ACHN (cell line): ENCODE measurements at places on chromosomes 7 and 10.

GRCh38 chr10:60718886-60719285 lies 59.4 kb upstream of the CDK1 start:
- peak; percentile 15 for DNase-seq

GRCh38 chr7:156772725-156773124 lies 120.3 kb downstream of the LMBR1 start:
- no peak for DNase-seq

DNA sequence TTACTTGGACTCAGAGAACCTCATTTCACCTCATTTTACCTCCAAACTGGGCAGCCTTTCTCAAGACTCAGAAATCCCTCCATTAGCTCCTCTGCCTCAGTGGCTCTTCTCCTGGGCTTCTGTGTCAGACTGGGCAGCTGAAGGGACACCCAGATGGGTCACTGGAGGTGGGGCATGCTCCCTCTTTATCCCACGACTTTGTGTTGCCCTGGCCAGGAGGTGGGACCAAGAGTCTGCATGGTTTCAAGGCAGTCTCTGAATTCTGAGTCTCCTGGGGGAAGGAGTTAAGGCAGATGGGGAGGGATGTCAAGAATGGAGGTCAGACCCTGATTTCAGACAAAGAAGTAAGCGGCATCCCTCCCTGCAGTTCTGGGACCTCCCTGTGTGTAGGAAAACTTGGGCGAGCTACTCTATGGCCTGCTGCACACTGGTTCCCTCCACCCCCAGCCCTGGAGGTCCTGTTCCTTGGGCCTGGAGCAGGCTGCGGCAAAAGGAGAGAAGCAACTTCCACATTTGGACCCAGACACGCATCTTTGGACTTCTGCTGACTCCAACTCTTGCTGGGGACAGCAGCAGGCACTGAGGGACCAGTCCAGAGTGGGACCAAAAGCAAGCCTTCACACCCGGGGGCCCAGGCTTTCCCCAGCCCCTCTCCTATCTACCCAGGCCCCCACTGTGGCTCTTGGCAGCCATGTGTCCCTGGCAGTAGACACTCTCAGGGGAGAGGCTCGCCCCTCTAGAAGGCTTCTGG lies 10.8 kb downstream of the POLL start:
- no peak for DNase-seq

GRCh38 chr7:24882989-24883621 lies 96.9 kb downstream of the OSBPL3 start:
- no peak for DNase-seq

DNA sequence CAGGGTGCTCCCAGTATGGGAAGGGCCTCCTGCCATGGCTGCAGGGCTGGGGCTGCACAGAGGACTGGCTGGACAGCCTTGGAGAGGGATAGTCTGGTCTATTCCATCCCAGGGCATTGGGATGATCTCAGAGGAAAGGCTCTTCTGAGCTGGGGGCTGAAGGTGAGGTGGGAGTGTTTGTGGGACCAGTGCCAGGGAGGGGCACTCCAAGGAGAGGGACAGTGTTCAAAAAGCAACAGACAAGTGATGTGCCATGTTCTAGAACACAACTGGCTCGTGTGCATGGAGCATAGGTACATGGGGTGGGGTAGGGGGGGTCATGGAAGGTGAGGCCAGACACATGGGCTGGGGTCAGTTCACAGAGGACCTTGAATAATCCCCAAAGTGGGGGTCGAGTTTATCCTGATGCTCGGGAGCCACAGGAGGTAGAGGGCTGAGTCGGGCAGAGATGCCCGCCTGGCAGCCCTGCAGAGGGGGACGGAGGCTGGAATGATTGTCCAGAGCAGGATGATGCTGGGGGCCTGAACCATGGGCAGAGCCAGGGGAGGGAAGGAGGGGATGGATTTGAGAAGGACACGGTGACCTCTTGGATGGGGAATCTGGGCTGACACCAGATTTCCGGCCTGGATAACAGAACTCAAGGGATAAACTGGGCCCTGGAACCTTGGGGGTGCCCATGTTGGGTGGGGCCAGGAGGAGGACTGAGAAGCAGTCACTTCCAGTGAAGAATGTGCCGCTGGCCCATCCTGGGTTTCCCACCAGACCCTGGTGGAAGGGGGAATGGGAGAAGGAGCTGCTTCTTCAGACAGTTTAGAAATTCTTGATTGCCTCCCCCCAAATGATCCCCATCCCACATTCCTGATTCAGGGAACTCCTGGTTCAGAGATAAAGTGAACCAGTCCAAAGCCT lies 50.4 kb downstream of the NEURL1 start:
- DNase-seq = no peak

GRCh38 chr7:80510021-80510420 lies 1.8 kb downstream of the GNAT3 start:
- no peak for DNase-seq

GRCh38 chr7:100563809-100564400 lies 9.8 kb downstream of the SAP25 start:
- peak; percentile 77 for DNase-seq

- DNase-seq = no peak
Observed at GRCh38 chr7:132103718-132104117, 472.6 kb downstream of the PLXNA4 start.

DNA sequence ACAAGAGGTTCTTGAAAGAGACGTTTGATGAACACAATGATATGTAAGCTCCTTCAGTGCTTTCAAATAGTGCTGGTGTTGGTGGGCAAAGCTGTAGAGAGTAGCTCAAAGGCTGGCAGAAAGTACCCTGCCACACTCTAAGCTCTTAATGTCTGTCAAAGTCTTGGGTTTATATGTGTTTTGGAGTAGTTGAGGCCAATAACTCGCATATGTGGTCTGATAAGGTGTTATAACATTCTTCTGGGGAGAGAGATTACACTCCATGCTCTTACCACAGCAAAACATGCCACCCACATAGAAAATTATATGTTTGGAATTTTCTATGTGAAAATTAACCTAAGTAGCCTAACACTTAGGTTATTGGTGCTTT lies 30.8 kb upstream of the NME8 start:
- no peak for DNase-seq

DNA sequence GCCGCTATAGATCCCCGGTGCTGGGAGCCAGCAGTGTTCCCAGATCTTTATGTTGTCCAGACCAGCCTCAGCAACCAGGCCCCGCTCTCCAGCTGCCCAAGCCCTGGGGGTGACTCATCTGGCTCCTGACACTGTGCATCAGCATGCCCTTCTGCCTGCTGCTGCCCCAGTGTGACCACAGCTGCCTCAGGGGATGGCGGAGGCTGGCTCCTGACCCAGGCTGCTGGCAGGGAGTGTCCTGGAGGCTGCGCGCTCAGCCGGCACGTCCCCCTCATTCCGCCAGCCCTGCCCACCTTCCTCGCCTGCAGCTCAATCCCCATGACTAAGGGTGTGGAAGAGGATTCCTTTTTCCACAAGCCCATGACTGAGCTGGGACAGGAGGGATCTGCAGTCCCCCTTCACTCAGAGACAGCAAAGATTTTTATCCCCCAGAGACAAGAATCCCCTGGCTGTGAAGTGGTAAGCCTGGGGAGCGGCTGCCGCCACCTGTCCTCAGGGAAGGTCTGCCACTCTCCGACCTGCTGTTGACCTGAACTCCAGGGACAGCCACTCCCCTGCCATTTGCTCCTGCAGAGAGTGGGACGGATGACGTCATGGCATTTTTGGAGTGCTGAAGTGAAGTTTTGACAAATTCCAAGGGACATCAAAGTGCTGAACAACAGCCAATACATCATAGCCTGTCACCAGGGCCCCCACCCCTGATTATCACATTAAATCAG lies 182.8 kb upstream of the BMPER start:
- peak; percentile 8 for DNase-seq

DNA sequence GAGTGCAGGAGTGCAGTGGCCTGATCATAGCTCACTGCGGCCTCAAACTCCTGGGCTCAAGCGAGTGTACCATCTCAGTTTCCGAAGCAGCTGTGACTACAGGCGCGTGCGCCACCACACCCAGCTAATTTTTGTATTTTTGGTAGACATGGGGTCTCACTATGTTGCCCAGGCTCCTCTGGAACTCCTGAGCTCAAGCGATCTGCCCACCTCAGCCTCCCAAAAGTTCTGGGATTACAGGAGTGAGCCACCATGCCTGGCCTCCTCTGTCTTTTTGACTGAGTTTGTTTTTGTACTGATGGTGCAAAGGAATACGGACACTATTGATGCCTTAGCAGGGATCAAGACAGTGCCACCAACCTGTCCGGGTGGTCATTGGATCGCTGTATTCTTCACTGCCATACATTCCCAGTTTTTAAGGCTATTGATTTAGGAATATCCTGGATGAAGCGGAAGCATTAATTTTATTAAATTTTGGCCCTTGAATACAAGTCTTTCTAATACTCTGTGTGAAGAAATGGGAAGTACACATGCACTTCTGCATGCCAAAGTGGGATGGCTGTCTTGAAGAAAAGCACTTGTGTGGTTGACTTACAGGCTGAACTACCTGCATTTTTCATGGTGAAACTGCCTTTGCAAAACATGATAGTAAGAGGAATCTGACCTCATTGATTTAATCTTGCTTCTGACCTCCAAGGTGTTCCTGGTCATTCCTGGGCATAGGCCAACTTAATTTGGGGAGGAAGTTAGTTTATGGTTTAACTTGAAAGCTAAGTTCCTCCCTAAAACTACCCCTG lies 2.1 kb upstream of the CUL2 start:
- DNase-seq = no peak

- DNase-seq = no peak
Observed at GRCh38 chr10:130885021-130885655, 426.4 kb downstream of the TCERG1L start.

DNA sequence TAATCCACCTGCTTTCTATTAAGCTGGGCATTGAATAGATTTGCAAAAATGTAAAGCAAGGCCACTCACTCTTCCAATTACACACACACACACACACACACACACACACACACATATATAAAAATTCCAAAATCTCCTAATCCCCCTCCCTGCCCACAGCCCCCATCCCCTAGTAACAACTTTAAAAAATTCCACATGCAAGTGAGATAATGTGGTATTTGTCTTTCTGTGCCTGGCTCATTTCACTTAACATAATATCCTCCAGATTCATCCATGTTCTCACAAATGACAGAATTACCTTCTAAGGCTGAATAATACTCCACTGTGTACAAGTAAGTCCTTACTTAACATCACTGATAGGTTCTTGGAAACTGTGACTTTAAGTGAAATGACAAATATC lies 24.2 kb downstream of the SH2D4B start:
- no peak for DNase-seq

GRCh38 chr7:80060218-80060806 lies 74.3 kb upstream of the GNAI1 start:
- peak; percentile 74 for DNase-seq

GRCh38 chr7:110309941-110310340 lies 781.0 kb upstream of the LRRN3 start:
- no peak for DNase-seq

- peak; percentile 98 for DNase-seq
Observed at GRCh38 chr7:26156451-26157420, 4.7 kb downstream of the NFE2L3 start.

DNA sequence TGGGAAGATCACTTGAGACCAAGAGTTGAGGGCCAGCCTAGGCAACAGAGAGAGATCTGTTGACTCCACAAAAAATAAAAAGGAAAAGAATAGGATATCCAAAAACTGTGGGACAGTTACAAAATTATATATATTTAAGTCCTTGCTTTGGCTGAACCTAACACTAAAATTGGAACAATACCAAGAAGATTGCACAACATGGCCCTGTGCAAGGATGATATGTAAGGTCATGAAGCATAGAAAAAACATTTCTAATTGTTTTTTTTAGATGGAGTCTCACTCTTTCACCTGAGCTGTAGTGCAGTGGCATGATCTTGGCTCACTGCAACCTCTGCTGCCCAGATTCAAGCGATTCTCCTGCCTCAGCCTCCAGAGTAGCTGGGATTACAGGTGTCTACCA lies 139.0 kb downstream of the TPST1 start:
- DNase-seq = no peak

DNA sequence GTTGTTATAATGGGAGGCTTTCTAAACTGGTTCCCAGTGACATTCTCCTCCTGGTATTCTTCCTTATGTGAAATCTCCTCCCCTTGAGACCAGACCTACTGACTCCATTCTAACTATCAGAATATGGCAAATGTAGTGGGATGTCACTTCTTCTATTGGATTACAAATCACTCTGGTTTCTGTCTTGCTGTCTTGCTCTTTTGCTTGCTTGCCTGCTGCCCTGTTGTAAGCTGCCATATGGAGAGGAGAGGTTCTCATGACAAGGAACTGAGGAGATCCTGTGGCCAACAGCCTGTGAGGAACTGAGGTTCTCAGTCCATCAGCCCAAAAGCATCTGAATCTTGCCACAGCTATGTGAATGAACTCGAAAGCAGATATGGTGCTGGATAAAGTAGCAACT lies 4.7 kb upstream of the NRCAM start:
- DNase-seq = no peak

- no peak for DNase-seq
Observed at GRCh38 chr10:119289227-119289920, 82.0 kb downstream of the GRK5 start.

DNA sequence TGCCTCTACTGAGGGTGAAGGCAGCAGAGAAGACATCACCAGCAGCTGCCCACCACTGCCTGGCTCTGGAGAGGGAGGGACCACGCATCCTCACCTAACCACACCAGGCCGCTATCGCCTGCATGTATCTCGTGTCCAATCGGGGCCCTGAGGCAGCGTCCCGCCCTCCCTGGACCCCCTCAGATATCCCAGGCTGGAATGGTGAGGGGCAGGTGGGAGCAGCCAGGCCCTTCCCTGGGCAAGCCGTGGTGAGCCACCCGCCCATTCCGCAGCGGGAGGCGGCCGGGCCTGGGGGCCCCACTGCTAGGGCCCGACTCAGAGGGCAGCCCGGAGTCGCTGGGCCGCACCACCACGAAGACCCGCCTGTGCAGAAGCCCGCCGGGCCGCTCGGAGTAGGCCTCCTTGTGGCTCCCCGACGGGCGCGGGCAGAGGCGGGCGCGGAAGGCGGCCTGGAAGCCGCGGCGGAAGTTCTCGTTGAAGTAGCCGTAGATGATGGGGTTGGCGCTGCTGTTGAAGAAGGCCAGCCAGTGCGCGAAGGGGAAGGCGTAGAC lies 21.6 kb upstream of the PPA1 start:
- DNase-seq = no peak

GRCh38 chr10:123563994-123564393 lies 102.2 kb upstream of the GPR26 start:
- no peak for DNase-seq

DNA sequence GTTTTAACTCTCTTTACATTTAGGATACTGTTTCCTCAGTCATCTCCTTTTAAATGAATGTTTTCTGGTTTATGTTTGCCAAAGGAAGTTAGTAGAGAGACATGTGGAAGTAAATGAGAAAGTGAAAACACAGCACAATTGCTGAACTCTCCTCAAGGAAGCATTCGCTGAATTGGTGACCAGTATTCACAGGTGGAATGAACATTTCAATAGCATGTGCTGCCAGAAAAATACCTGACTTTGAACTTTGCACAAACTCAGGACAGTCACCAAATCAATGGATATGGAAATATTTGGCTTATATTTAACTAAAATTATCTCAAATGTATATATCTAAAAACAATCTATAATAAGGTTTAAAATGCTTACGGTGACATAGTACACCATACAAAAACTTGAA lies 28.5 kb downstream of the TSPAN12 start:
- no peak for DNase-seq

GRCh38 chr7:128116740-128117139 lies 85.5 kb upstream of the LRRC4 start:
- no peak for DNase-seq

GRCh38 chr7:139476139-139476538 lies 7.3 kb downstream of the KLRG2 start:
- no peak for DNase-seq
